ENCODE measurements at places on chromosomes 16 and 17.

DNA sequence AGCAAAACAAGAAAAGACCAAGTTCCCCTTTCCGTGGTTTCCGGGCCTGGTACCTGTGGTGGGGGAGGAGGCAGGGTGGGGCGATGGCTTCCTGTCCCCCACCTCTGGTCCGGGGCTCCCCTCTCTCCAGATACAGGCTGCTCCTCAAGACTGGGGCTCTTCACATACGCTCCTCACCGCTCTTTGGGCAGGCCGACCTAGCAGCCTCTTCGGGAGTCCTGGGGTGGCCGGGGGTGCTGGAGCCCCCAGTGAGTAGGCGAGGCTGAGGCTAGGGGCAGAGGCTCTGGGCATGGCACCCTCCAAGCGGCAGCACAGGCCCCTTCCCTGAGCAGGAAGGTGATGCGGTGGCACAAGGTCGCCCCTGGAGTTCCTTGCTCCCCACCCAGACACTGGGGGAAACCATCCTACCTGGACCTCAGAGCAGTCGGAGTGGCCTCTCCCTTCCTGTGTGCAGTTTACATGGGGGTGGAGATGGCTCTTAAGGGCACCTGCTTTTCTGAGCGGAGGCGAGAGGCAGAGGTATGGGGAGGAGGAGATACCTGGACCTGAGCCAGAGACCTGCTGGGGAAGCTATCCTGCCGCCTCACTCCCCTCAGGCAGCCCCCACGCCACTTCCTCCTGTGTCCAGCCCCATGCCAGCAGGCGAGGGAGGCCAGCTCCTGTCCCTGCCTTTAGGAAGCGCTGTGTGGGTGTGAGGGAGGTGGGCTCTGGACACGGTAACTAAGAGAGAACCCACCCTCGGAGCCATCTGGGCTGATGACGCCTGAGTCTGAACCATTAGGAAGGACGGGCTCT is 891 bp downstream of the CORO1A start:
- DNase-seq = no peak

GRCh38 chr16:82655072-82655714 is 28.4 kb downstream of the CDH13 start:
- no peak for DNase-seq

DNA sequence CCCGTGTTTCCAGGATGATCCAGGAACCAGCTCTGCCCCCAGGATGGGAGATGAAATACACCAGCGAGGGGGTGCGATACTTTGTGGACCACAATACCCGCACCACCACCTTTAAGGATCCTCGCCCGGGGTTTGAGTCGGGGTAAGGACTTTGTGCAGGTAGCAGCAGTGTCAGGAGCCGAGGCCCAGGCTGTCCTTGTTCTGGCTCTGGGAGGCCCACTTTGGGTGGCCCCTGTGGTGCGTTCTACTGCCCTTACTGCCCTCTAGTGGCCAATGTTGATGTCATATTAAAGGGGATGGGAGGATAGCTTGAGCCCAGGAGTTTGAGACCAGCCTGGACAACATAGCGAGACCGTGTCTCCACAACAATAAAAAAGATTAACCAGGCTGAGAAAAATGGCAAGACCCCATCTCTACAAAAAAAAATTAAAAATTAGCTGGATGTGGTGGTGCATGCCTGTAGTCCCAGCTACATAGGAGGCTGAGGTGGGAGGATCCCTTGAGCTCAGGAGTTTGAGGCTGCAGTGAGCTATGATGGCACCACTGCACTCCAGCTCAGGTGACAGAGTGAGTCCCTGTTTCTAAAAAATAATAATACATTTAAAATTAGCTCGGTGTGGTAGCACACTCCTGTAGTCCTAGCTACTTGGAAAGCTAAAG is 20.9 kb upstream of the CLEC18A start:
- DNase-seq = no peak

- no peak for DNase-seq
These were observed 157.6 kb downstream of the RAB11FIP4 start for GRCh38 chr17:31549121-31549524.

DNA sequence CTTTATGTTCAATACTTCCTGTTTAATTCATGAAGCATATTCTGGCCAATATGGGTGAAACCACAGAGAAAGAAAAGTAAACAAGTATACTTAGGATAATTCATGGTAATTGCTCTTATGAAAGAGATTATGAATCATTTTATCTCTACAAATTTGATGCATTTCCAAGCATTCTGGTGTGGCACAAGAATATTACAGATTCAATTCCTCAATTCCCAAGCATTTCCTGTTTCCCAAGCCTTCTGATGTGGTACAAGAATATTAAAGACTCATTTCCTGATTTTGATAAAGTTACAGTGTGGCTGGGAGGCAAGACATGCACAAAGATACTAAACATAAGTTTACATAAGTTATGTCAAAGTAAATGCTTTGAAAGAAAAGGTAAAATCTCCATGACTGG is 126.1 kb upstream of the NUDT7 start:
- DNase-seq = no peak

- DNase-seq = no peak
These were observed 10.4 kb upstream of the KRT10 start for GRCh38 chr17:40832840-40833239.

DNA sequence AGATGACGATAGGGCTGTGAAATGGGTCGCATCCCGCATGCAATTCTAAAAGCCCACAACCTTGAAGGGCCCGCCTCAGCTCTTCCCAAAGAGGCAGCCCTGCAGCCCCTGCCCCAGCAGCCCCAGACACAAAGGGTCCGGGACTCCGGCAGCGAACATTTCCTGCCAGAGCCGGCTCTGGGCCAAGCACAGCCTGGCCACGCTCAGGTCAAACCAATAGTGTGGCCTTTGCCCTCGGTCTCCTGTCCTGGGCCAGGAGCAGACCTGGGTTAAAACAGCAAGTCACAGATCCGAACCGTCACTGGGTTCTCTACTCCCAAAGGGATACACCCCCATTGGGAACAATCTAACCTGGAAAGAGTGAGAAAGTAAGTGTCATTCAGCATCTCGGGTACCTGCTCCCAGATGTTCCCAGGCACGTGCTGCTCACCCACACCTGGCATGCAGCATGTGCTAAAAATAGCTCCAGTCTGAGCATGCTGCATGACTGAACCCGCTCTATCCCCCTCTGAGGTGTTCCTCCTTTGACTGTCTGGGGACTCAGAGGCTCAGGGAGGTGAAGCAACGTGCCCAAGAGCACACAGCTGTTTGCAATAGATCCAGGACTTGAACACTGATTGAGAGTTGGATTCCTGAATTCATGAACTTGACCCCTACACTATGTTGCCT is 22.2 kb upstream of the ATP2A3 start:
- DNase-seq = no peak

GRCh38 chr16:17108596-17108995 is 362.2 kb downstream of the XYLT1 start:
- no peak for DNase-seq

DNA sequence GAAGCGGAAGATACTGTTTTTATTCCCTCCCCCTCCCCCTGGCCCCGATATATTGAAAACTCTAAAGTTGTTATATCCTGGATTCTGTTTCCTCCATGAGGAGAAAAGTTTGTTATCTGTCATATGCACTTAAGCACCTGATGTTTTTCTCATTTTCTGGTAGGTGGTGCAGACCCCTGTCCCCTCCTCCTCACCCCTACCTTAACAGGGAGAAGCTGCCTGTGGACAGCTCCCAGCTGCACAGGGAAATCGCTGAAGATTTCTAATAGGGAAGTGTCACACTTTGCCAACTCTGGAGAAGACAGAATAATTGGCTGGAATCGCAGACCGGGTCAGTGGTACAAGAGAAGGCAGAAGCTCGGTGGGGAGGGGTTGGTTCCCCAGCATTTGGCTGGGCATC is 45.3 kb upstream of the TOB1 start:
- no peak for DNase-seq

GRCh38 chr17:59666235-59666634 is 41.0 kb downstream of the PTRH2 start:
- DNase-seq = no peak

GRCh38 chr17:43880420-43880991 is 26.8 kb downstream of the MPP2 start:
- no peak for DNase-seq

GRCh38 chr16:59605706-59606105 is 871.6 kb upstream of the GOT2 start:
- DNase-seq = no peak

DNA sequence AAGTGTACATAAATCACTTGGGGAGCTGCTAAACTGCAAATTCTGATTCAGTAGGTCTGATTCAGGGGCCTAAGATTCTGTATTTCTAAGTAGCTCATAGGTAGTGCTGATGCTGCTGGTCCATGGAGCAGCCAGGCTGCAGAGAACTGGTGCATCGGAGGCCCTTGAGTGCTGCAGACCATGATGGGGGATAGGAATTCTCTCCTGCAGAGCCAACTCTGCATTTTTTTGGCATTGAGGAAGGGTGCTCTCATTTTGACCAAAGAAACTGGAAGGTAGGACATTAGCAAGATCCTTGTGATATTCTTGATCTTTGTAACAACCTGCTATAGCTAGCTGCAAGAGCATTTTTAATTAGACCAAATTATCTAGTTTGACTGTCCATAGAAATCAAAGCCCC is 4.7 kb downstream of the HOXB2 start:
- no peak for DNase-seq

DNA sequence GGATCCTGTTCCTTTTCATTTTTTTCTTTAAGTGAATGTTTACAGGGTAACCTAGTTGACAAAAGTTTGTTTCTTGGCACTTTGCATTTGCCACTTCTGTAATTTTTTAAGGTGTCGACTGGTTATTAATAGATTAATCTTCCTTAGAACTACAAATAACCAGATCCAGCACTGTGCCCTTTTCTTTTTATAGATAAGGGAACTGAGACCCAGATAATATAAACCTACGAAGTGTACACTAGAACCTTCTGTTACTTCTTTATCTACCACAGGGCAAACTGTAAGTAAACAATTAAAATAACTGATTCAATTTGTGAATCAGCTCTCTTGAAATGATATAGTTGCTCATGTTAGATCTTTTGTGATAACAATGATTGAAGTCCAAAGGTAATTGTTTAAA is 55.4 kb downstream of the NLK start:
- DNase-seq = no peak

GRCh38 chr17:37754363-37754762 is 9.5 kb upstream of the HNF1B start:
- no peak for DNase-seq

DNA sequence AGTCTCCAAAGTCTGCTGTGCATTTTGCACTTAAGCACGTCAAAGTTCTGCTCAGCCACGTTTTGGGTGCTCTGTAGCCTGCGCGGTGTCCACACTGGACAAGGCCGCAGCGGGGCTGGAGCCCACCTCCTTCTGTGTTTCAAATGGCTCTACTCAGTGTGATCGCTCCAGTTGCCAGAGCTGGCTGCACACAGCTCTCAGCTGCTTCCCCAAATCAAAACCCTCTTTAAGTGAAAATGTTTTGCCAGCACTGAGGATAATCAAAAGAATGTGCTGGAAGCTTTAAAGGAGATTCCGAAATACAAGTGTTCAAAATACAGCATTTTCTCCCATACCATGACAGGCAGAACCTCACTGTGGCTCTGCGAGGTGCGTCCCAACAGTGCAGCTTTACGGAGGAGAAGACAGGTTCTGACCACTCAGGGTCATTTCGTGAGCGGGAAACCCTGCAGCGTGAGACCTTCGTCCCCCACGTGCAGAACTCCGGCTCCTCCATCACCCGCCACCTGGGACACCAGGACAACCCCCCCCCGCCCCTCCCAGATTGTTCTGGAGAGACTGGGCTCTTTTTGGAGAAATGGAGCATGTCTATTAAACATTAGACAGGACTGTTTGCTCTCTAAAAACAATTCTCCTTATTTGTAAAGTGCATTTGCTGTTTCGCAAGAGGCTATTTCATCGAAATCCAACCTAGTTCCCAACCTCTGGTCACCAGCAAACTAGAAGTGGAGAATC is 16.6 kb downstream of the TBC1D16 start:
- DNase-seq = no peak

DNA sequence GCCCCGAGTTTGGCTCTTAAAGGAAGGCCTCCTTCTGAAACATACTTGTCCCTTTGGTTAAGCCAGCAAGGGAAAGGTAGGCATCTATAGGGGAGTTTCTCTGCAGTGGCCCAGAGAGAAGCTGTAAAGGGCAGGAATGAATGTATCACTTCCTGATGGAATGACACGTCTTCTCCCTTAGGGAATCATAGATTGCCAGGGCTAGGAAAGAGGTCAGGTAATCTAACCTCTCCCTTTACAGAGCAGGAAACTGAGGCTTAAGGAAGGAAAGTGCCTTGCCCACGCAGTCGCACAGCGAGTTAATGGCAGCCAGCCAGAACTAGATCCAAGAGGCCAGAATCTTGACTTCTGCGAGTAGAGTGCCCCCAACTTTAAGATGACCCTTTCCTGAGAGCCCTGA is 66.1 kb downstream of the NEUROD2 start:
- no peak for DNase-seq
